ENCODE measurements at places on chromosomes 4 and X. TPM values are rescaled to one million over a fixed set of nuclear protein-coding genes. Genes with fewer than 3 reads are reported as not detected.

The BLOC1S4 gene
- total RNA-seq, result 9.3 TPM

The HSD17B13 gene
- under 0.01 TPM for total RNA-seq

The EMCN gene
- 7.6 TPM for total RNA-seq

The GYG2 gene
- total RNA-seq, result 0.06 TPM

The SPANXB1 gene
- not detected for total RNA-seq

The TCEAL2 gene
- 0.13 TPM for total RNA-seq

The F9 gene
- not detected for total RNA-seq

The DCX gene
- total RNA-seq, result not detected

The COL25A1 gene
- total RNA-seq, result 0.06 TPM

The FREM3 gene
- total RNA-seq, result 0.44 TPM

The GAGE2A gene
- total RNA-seq, result not detected

The HPSE gene
- 0.62 TPM for total RNA-seq

The HNRNPH2 gene
- total RNA-seq, result 120 TPM

The NUP62CL gene
- total RNA-seq, result not detected

The PPBP gene
- total RNA-seq, result not detected

The IRS4 gene
- not detected for total RNA-seq

The BTC gene
- 0.92 TPM for total RNA-seq

The LETM1 gene
- 94.9 TPM for total RNA-seq

The TMPRSS11D gene
- total RNA-seq, result not detected

The PAGE5 gene
- not detected for total RNA-seq

The SPON2 gene
- 2.6 TPM for total RNA-seq

The REST gene
- 31.3 TPM for total RNA-seq

The RLIM gene
- total RNA-seq, result 56.5 TPM

The FABP2 gene
- not detected for total RNA-seq

The PDLIM5 gene
- total RNA-seq, result 163 TPM

The KIAA1210 gene
- not detected for total RNA-seq

The TEX11 gene
- total RNA-seq, result not detected

The DOCK11 gene
- 13.1 TPM for total RNA-seq

The MAGEC2 gene
- not detected for total RNA-seq

The MAGEA1 gene
- not detected for total RNA-seq

The REPS2 gene
- total RNA-seq, result 0.37 TPM

The XAGE1A gene
- not detected for total RNA-seq

The SMIM31 gene
- total RNA-seq, result not detected

The ARHGAP36 gene
- not detected for total RNA-seq

Measured in aortic smooth muscle cell (primary cell).